KG1 (cell line): ENCODE measurements at places on chromosomes 1 and 21.

- DNase-seq: no peak
Observed at GRCh38 chr1:153679337-153680119, 1.0 kb downstream of the NPR1 start.

GRCh38 chr1:77950873-77951272 is 28.0 kb downstream of the FUBP1 start:
- no peak for DNase-seq

GRCh38 chr1:21325231-21325718 is 35.0 kb upstream of the ECE1 start:
- DNase-seq: no peak

DNA sequence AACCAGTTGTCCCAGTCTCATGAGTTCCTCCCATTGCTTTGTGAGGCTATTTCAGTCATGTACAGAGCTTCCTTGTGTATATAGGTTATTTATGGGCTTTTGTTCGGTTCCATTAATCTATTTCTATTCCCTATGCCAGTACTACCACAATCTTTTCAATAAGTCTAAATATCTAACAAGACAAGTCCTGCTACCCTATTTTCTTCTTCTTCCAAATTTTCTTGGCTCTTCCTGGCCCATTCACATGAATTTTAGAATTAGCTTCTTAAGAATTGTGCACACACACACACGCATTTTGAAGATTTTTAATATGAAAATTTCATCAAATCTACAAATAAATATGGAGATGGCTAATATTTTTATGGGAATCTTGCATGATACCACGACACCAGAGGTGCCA is 33.8 kb upstream of the ATF3 start:
- DNase-seq: no peak

- DNase-seq: no peak
Observed at GRCh38 chr1:223639331-223639749, 26.2 kb downstream of the CAPN8 start.

DNA sequence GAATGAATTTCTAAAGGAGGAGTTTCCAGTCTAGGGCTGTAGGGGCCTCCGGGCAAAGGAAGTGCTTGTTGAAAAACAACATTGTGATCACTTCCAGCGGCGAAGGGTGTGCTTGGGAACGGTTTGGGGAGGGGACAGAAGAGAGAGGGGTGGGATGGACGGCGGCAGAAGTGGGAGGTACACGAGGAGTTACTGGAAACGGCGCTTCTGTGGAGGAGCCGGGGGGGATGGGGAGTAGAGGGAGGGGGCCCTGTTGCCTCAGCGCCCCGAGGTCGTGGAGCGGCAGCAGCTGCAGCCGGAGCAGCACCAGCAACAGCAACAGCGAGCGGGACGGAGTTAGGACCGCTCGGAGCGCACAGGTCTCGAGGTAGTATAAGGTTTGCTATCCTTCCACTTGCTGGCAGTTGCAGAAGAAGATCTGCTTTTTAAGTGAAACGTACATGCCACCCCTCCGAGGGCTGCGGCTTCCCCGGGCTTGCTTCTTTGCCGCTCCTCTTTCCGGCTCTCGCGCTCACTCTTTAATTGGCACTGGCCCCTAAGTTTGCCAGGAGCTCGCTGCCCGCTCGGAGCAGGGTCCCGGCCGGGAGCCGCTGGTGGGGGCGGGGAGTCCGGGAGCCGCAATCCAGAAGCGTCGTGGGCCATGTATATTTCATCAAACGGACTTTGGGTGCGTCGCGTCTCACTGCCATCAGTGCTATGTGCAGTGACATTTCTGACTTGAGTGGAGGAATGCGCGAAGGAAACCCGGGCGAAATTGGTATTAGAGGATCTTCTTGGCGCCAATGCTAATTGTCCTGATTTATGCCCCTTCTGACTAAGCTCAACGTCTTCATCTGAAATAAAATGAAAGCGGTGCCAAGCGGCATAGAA is 771 bp upstream of the NTNG1 start:
- no peak for DNase-seq

DNA sequence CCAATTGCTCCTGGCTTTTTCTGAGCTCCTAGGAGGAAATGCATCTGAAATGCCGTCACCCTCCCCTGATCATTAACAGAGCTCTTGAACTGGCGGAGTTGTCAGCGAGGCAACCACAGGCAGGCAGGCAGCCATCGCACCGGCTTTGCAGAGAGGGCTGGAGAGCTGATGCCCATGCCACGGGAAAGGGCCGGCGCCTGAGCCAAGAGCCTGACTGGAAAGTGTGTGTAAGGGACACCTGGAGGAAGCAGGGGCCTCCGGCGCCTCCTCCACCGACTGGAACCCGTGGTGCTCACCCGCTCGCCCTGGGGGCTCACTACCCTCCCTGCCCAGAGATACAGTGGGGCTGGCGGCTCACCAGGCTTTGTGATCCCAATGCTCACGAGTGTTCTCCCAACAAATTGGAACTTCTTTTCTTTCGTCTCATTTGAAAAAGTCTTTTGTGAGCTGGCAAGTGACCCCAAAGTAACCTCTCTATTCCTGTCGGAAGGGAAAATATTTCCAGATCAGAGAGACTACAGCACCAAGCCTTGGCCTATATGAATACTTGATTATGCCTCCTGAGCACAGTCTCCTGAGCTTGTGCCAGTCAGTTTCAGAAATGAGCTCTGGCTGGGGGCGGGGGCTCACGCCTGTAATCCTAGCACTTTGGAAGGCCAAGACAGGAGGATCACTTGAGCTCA is 97.7 kb upstream of the SLC25A33 start:
- DNase-seq: no peak

DNA sequence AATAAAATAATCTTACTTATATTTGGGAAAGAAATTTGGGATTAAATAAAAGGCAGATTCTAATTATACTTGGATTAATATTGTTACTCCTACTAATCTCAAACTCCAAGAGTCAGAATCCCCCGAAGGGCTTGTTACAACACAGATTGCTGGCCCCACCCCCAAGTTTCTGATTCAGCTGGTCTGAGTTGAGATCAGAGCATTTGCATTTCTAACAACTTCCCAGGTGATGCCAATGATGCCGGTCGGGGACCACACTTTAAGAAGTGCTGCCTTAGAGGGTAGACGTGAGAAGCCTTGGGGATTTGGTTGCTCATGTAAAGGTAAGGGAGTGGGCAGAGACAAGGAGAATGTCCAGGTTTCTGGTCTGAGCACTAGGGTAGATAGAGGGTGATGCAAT is 47.2 kb downstream of the FMN2 start:
- DNase-seq: no peak

- no peak for DNase-seq
Observed at GRCh38 chr1:245261786-245262185, 107.0 kb downstream of the KIF26B start.

DNA sequence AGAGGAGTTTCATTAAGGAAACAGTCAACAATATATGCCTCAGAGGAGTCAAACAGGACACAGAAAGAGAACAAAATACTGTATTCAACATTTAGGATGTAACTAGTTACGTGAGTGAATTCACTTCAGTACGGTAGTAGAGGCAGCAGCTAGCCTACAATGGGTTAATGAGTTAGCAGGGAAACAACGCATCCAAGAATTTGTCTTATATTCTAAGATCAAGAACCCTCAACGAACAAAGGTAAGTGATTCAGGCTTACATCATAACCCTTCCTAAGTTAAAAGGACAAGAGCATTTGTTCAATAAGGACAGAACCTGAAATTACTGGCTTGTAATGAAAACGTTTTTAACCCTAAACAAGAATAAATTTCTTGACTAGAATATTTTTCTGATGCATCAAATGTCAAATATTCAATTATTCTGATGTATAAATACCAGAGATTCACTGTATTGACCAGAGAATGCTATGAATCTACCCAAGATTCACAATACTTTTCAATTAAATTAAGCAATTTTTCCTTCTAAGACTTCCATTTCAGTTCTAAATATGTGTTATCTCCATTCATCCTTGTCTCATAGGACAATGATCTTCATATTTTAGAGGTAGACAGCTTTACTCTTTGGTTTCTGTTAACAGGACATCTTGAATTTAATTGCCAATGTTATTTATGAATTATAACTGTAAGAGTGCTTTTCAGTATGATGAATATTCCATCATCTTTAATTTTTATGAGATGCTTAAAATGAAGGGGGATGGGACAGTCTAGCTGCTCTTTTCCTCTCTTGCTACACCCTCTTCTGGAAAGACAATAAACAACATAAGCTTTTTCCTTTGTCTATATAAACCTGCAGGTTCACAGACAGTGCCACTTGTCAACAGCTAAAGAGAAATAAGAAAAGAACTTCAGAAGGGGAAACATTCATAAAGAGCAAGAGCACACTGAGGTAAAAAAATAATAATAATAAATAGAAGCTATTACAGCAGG is 209.5 kb downstream of the SMYD3 start:
- DNase-seq: no peak

DNA sequence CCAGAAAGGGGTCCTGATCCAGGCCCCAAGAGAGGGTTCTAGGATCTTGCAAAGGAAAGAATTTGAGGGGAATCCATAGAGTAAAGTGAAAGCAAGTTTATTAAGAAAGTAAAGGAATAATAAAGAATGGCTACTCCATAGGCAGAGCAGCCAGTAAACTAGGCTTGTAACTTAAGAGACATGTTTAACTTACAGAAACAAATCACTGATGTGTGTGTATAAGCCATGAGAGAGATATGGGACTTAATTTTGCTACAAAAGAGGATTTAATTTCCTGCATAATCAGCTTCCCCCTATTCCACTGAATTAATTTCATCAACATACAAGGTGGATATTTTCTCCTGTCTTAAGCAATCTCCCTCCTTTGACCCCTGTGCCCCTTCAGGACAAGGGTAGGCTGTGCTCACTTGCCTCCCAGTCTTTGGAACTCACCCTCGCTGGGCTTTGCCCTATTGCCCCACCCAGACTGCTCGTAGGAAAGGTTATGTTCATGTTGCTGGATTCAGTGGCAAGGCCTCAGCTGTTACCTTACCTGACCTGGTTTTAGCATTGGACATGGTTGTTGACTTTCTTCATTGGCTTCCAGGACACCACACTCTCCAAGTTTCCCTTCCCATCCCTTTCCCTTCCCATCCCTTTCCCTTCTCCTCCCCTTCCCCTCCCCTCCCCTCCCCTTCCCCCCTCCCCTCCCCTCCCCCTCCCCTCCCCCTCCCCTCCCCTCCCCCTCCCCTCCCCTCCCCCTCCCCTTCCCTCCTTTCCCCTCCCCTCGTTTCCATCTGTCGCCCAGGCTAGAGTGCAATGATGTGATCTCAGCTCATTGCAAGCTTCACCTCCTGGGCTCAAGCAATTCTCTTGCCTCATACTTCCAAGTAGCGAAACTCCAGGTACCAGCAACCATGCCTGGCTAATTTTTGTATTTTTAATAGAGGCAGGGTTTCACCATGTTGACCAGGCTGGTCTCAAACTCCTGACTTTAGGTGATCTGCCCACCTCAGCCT is 44.6 kb downstream of the TBCE start:
- DNase-seq: no peak

- no peak for DNase-seq
Observed at GRCh38 chr1:151964510-151964909, 29.1 kb downstream of the S100A10 start.

GRCh38 chr1:42690477-42691156 is 8.4 kb downstream of the YBX1 start:
- DNase-seq: no peak

DNA sequence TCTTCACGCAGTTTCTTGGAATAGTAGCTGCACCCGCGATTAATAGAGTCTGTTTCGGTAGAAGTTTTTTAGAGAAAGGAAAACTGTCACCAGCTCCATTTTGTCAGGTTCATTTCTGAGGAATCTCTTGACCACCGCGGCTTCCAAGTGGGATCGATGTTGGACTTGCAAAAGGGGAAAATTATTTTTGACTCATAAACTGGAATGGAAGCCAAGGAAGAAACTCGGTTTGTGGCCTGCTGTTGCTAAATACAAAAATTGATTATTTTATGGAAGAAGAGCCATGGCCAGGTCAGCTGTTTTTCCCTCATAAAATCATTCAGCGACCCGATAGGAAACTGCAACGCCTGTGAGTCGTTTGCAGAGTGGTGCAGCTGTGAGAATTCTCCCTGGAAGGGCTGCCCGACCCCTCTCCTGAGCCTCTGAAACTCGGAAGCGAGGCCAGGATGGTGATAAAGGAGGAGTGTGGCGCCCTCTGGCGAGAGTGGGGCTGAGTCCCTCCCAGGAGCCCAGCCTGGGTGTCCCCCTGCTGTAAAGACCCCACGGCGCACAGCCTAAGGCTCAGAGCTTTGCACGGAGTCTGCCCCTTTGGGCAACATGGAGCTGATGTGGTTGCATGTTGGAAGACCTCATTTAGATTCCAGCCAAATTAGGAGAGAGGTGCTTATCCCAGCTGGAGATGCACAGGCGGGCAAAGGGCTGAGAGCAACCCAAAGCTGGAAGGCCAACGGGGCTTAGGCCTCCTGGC is 83.6 kb upstream of the SLC25A33 start:
- DNase-seq: no peak

DNA sequence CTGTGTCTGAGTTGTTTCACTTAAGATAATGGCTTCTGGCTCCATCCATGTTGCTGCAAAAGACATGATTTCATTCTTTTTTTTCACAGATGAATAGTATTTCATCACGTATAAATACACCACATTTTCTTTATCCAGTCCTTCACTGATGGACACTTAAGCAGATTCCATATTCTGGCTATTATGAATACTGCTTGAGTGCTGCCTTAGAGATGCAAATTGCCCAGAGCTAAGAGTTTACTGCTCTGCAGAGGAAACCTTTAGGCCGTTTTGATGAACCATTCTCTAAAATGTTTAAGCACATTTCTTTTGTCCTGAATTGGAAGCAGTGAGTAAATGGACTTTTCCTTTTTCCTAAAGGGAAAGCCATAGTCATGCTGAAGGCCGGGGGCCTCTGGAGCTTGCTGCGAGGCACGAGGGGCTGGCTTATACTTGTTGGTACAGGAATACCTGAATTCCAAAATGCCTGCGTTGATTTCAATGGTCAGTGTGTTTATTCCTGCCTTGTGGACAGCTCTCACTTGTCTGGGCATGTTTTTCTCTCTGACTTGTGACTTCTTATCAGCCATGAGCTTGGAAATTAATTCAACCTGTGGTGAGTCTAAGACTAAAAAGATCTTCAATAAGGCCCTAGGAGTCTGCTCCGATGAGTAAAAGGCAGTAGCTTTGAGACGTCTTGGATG is 201.0 kb upstream of the MAP1LC3C start:
- no peak for DNase-seq

GRCh38 chr21:23401278-23401677 is 2206.0 kb downstream of the MRPL39 start:
- DNase-seq: no peak

DNA sequence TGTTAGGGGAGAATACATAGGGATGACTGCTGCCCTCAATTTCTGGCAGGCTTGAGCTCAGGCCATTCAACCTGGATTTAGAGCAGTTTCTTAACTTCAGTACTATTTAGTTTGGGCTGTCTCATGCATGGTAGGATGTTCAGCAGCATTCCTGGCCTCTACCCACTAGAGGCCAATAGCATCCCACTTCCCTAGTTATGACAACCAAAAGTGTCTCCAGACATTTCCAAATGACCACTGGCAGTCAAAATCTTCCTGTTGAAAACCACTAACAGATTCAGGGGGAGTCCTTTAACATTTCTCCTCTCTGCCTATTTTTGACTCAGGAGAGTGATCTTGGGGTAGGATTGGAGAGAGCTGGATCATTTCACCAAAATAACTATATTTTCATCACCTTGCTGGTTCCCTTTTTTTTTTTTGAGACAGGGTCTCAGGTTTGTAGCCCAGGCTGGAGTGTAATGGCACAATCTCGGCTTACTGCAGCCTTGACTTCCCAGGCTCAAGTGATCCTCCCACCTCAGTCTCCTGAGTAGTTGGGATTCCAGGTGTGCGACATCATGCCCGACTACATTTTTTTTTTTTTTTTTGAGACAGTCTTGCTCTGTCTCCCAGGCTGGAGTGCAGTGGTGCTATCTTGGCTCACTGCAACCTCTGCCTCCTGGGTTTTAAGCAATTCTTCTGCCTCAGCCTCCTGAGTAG is 8.7 kb downstream of the GNAT2 start:
- DNase-seq: no peak

- DNase-seq: peak; percentile 17
Observed at GRCh38 chr1:27872802-27873551, 633 bp downstream of the THEMIS2 start.
